ENCODE measurements at places on chromosomes 13 and 19.
A peak's percentile ranks its signal among the peaks of the same experiment; 100 is the strongest.

GRCh38 chr13:46495651-46496050 lies 57.3 kb upstream of the LRCH1 start:
- DNase-seq = peak; percentile 53

- DNase-seq = no peak
Observed at GRCh38 chr13:50917572-50917971, 8.0 kb downstream of the RNASEH2B start.

DNA sequence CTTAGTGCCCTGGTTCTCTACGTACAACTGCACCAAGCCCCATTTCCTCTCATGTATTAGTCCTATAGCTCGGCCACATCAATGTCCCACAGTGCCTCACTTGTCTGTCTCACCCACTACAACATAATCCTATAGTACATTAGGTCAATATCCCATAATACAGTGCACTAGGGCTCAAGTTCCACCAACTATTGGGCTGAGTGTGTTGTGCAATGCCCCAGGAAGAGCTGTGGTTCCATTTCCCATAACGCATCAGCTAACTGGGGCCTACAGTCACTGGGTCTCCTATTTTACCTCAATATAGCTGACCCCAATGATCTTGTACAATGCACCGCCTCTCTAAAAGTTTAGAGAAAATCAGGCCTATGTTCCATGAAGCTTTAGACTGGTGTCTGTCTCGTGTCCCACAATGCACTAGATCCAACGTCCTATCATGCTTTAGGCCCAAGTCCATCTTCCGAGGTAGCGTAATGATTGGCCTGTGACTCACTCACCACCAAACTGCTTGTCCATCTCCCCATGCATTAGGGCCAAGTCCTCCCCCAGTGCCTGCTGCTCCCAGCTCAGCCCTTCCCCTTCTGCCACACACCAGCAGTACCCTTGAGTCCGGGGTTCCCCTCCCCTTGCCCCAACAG lies 21.8 kb downstream of the TSKS start:
- no peak for DNase-seq

- DNase-seq = no peak
Observed at GRCh38 chr19:7789447-7789846, 26.4 kb downstream of the CLEC4M start.

DNA sequence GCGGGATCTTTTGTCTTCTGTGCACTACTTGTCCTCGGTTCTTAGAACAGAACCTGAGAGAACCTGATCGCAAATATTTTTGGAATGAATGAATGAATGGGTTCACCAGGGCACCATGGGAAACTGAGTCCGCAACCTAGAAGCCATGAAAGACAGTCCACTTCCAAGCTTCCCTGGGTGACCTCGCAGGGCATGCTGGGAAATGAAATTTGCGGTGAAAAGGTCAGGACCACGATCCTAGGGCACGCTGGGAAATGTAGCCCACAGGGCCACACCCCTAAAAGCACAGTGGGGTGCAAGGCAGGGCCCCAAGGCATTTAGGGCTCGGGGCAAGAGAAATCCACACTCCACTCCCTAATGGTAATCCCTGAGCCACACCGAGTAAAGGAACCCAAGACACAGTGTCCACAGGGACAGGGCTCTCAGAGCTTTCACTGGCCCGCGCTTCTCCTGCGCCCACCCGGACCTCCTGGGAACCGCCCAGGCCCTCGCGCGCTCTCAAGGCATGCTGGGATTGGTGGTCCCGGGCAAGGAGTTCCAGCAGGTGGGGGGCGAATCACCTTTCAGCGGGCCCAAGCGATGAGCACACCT lies 1.1 kb upstream of the PPP1R12C start:
- peak; percentile 21 for DNase-seq

GRCh38 chr13:101783554-101783953 lies 331.1 kb downstream of the ITGBL1 start:
- no peak for DNase-seq

DNA sequence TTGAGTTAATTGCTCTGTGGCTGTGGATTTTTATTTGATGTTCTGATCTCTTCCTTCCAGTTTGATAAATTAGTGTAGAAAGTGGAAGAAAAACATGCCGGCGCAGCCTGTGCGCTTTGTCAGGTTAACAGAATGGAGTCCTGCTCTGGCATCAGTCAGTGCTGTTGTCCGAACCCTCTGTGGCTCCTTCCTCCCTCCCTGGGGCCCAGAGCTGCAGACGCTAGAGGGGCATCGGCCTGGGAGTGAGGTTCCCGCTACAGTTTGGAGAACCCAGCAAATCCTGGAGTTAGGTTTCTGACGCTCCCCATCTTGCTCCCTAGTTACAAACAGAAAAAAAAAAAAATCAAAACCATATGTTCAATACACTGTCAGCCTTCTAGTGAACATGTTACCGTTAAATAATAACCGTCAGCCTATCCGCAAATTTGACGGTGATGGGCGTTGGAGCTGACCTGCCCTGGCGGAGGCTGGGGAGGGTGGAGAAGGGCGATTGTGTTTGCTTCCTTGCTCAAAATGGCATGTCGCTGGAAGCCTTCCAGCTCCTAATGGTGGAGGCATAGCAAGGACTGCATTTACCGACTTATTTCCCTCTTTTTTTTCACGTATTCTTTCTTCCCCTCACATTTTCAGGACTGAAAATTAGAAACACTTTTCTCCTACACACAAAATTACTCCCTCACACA lies 13.6 kb downstream of the MBNL2 start:
- peak; percentile 57 for DNase-seq

GRCh38 chr13:100512422-100512821 lies 76.2 kb downstream of the GGACT start:
- peak; percentile 18 for DNase-seq

DNA sequence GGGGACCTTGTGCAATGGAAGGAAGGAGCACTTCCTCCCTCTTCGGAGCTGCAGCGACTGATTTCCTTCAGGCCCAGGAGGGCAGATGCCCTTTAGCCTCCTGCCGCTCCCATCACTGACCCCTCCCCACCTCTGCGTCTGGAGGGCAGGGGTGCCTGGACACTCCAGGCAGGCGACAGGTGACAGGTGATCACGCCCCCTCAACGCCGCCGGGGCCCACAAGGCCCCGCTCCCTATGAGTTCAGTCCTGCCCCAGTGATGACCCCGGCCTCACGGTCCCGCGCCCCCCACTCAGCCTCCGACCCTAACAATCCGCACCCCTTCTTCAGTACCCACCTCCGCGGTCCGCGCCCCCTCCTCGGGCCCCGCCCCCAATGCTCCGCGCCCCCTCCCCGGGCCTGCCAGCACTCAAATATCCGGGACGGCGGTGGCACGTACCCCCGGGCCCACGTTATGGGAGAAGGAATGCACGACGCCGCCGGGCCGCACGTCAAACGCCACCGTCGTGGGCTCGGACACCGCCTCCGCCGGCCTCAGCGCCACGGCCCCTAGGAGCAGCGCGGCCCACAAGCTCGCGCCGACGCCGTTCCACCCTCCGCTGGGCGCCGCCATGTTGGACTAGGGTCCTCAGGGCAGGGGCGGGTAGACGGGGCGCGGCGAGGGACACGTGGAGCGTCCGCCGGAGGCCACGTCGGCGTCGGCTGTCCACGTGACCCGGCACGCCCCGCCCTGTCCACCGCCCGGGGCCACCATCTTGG lies at the start of gene MYDGF:
MYDGF (minus strand) TSS at position 620 of the 758 bp plus-strand sequence; CDS start at position 612, 8 bp downstream.
- peak; percentile 90 for DNase-seq

DNA sequence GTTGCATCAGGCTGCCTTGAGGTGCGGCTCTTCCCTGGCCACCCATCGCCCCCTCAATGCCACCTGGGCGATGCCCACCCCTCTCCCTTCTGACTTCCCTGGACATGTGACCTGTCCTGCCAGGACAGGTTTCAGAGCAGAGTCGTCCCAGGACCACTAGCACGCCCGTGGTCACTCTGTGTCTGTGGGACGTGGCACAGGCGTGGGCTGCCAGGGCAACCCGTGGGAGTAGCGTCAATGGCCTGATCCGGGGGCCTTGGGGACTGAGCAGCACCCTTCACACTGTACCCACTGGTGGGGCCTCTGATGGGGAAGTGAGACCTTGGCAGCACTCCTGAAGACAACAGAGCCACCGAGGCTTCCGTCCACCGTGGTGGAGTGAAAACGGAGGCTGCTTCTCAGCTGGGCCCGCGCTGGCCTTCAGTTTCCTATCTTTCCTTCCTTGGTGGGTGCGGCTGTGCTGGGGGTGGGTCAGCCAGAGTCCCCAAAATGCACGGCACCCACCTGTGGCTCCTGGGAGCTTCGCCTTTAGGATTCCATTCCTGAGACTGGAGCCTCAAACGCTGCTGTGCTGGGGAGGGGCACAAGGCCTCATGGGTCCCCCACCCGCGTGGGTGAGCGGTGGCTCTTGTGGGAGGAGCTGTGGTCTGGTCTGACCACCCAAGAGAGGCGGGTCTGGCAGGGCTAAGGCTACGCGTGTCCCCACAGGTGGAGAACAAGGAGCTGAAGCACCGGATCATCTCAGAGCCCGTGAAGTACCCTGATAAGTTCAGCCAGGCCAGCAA lies 26.7 kb upstream of the TMEM255B start:
- DNase-seq = no peak

DNA sequence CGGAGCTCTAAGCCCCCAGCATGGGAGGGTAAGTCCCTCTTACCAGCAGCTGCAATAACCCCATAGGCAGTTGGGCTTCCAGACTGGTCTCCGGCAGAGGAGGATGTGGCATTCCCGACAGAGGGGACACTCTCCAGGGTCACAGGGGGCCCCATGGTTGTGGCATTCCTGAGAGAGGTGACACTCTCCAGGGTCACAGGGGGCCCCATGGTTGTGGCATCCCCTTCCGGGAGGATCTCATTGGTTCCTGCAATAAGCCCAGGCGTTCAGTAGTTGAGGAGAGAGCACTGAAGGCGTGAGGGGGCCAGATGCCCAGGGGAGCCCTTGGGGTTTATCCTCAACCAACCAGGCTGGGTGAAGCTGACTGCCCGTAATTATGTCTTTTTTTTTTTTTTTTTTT lies 5.4 kb downstream of the CD320 start:
- no peak for DNase-seq

- DNase-seq = no peak
Observed at GRCh38 chr13:111519490-111520170, 199.2 kb downstream of the TEX29 start.

DNA sequence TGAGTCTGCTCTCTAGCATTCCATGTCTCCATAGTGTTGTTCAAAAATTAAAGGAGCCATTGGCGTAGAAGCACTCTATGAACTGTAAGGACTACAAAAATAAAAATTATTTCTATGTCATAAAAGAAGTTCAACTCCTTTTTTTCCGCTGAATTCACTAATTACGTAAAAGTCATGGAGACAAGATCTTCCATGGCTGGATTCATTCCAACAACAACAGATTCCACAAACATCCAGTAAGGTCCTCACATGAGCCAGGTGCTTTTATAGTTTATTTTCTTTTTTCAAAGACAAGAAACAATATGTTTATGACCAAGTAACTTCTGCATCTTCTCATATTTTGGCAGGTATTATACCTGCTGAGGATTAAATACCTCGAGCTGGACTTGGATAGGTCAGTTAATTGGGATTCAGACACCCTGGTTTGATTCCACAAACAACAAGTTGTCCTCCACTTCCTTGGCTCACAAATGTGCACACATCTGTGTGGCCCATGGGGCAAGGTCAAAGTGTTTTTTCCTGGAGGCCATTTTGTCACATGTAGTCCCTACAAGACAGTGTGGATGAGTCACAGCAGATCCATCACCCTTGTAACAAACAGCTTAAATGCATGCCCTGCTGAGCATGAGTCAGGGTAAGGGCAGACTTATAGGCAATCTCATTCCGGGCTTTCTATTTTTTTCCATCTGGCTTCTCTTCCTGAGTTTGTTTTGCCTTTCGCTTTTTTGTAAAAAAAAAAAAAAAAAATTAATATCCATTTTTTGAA lies 475.6 kb downstream of the COG6 start:
- DNase-seq = no peak

GRCh38 chr19:4350111-4350510 lies 6.7 kb downstream of the MPND start:
- DNase-seq = no peak

- peak; percentile 40 for DNase-seq
Observed at GRCh38 chr19:43759515-43759914, 4.8 kb upstream of the SMG9 start.

GRCh38 chr19:3285647-3286176 lies 61.3 kb downstream of the CELF5 start:
- DNase-seq = no peak

DNA sequence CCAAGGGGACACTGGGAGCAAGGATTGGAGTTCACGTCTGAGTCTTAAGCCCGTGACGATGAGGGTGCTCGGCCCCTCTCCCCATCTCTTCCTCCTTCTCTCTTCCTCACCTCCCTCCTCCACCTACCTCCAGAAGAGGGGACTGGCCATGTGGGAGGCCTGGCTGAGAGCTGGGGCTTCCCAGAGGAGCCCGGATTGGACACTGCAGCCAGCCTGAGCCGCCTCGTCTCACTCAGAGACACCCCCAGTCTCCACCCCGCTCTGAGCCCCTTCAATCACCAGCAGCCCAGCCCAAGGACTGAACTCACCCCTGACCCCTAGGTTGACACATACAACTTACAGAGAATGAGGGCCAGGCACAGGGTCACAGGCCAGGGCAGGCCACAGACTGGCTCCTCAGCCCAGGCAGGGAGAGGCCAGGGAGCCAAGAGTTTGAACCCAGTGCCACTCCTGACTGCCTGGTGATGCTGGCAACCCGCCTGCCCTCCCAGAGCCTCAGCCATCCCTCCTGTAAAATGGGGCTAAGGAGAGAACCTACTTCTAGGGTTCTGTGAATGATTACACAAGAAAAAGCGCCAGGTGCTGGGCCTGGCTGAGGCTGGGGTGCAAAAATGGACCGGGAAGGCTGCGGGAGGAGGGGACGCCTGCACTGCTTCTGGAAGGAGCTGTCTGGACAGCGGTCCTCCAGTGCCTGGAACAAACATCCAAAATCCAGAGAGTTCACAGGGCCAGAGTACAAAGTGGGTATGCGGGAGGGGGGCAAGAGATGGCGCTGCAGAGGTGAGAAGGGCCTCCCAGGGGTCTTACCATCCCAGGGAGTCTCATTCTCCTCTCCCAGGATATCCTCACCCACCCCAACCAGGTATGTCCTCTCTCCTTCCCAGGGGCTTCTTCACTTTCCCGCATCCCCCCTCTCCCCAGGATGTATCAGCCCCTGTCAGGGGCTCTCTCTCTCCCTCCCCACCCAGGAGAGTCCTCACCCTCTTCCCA lies 1.1 kb downstream of the CD79A start:
- no peak for DNase-seq

- DNase-seq = no peak
Observed at GRCh38 chr13:48400090-48400694, 12.7 kb downstream of the LPAR6 start.

- no peak for DNase-seq
Observed at GRCh38 chr19:33269016-33269415, 33.3 kb downstream of the CEBPA start.

DNA sequence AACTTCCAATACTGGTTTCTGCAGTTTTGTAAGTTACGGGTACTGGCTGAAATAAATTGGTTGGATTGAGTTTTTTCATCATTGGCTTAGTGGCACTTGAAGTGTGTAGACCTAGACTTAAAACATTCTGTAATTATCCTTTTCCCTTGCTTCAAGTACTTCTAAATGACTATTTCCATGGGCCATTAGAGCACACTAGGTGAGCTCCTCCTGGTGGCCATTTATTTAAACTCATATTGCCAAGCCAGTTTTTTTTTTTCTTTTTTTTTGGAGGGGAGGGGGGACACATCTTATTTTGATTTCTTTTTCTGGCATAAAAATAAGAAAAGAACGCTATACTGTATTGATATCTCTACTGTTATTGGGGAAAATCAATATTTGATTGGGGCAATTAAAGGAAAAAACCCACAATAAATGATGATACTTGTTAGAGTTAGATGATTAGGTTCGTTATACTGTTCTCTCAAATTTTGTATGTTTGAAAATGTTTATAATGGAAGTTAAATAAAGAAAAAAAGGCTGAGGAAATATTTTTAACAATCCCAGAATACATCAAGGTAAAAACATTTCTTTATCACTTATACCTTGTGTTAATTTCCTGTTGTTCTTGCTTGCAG lies 82.9 kb downstream of the PDS5B start:
- peak; percentile 48 for DNase-seq

GRCh38 chr13:52738719-52739467 lies 727 bp downstream of the CNMD start:
- DNase-seq = no peak
